Activated T-helper 1 cell treated with anti-CD3 and anti-CD28 coated beads, Interleukin-12 subunit alpha, Interleukin-12 subunit beta, Interleukin-2, Interleukin-4 antibody, amounts not matched to agents 30 ng/mL and 10 ng/mL and 1 ng/mL, durations not matched to agents 14 hours and 24 hours and 36 hours (primary cell): ENCODE measurements at places on chromosomes 5 and 9. TPM values are rescaled to one million over a fixed set of nuclear protein-coding genes. Genes with fewer than 3 reads are reported as not detected.

The DND1 gene
- 3.3 and 4.1 TPM in 2 replicates for total RNA-seq

The SPINK4 gene
- total RNA-seq: not detected in 2 replicates

The HSPB3 gene
- not detected in 2 replicates for total RNA-seq

- no peak for DNase-seq
Observed at GRCh38 chr5:149382517-149383220, 3.6 kb upstream of the IL17B start.

DNA sequence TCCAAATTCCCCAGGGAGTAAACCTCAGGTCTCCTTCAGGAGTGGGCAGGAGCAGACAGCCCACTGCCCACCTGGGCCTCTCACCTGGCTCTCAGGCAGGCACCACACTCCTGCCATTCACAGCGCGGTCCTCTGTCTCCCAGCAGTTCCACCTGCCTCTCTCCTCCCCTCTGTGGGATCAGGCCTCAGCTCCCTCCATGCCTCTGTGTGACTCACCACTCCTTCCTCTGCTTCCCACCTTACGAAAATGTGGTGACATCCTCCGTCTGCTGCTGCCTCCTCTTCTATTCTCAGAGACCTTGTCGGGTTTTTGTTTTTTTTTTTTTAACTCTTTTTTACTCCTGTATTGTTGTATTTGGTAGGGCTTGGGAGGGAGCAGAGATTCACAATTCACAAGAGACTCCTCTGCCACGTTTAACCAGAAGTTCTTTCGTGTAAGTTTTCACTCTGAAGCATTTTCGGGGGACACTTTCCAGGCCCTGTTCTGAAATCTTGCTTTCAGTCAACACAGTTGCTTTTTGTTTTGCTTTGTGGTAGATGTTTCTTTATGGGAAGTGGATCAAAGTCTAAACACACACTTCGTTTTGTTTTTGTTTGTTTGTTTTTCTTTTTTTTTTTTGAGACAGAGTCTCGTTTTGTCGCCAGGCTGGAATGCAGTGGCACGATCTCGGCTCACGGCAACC lies 21.1 kb upstream of the CDKN2AIPNL start:
- DNase-seq: no peak

- DNase-seq: no peak
Observed at GRCh38 chr5:6003040-6003825, 375.1 kb downstream of the MED10 start.

- no peak for DNase-seq
Observed at GRCh38 chr9:92563116-92564100, 27.6 kb upstream of the ECM2 start.

- no peak for DNase-seq
Observed at GRCh38 chr5:67536866-67537265, 340.3 kb upstream of the CD180 start.

DNA sequence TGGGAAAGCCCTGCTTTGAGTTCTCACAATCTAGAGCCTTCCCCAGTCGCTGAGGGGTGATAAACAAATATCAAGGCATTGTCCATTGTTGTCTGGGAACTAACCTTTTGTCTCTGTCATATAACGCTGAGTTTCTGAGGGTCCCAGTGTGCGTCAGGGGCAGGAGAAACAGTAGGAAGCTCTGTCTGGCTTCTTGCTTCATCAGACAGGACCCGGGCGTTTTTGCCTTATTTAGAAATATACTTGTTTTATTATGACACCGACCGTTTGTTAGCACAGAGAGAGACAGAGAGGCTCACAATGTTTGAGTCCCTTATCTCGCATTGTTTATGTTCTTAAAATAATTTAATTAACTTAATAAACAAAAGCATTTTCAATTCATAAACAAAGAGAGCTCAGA lies 204.9 kb upstream of the GAS1 start:
- DNase-seq: no peak

DNA sequence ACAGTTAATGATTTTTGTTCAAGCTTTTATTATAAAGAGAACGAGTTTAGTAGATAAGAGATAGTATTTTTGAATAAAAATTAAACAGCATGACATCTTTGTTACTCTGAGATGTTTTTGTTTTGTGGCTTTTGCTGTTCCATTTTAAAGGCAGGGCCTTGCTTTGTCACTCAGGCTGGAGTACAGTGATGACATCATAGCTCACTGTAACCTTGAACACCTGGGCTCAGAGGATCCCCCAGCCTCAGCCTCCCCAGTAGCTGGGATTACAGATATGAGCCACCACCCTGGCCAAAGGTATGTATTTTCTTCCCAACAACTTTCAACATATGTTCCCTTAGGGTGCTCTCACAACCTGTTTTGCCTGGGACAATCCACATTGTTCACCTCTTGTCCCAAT lies 730.9 kb upstream of the RGMB start:
- no peak for DNase-seq

GRCh38 chr5:14143841-14144585 lies 871 bp downstream of the TRIO start:
- DNase-seq: peak; percentile 15

GRCh38 chr9:93949073-93949693 lies 6.0 kb downstream of the BARX1 start:
- no peak for DNase-seq

GRCh38 chr9:92607088-92607487 lies 62.8 kb downstream of the IPPK start:
- no peak for DNase-seq

GRCh38 chr9:94632737-94633136 lies 6.6 kb downstream of the FBP1 start:
- DNase-seq: no peak

DNA sequence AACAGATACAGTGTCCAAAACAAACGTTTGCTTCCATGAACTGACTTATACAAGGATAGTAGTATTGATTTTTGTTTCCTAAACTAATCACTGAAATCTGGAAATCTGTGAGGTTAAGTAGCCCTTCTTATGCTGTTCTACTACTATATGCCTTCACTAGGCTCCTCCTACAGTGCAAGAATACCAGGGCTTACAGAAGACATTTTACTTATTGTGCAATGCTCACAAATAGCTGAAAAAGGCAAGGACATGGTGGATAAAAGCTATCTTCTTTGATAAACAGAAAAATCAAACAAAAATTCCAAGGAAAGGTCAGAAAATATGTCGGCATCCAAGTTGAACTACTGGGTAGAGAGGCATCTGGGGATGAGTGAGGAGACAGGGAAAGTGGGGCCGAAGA lies 61.9 kb downstream of the OXCT1 start:
- DNase-seq: no peak

DNA sequence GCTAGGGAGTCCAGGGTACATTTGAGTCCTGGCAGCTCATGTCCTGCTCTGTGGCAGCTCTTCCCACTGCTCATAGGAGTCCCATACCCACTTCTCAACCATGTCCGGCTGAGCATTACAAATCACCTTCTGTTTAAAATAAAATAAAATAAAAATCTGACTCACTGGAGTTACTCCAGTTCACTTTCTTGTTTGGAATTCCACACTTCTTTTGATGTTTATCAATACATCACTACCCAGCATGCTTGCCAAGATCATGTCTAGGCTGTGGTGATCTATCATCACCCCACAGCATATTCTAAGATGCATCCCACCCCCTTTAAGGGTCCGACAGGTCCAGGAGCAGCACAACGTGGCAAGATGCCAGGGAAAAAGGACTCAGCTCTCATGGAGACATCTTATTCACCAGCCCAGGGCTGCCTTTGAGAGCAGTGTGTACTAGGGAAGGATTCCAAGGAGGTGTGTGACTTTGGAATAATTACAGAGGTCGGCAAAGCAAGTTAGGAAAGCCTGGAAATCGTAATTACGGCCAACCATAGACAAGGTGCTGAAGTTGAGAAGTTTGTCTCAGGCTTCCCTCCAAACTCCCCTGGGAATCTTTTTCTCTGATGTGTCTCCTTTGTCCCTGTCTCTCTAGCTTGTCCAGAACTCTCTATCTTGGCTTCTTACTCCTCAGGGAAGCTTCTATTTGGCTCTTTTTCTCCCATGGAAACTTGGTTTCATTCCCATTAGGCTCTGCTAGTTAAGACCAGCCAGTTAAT lies 111.4 kb upstream of the SLC1A3 start:
- no peak for DNase-seq

DNA sequence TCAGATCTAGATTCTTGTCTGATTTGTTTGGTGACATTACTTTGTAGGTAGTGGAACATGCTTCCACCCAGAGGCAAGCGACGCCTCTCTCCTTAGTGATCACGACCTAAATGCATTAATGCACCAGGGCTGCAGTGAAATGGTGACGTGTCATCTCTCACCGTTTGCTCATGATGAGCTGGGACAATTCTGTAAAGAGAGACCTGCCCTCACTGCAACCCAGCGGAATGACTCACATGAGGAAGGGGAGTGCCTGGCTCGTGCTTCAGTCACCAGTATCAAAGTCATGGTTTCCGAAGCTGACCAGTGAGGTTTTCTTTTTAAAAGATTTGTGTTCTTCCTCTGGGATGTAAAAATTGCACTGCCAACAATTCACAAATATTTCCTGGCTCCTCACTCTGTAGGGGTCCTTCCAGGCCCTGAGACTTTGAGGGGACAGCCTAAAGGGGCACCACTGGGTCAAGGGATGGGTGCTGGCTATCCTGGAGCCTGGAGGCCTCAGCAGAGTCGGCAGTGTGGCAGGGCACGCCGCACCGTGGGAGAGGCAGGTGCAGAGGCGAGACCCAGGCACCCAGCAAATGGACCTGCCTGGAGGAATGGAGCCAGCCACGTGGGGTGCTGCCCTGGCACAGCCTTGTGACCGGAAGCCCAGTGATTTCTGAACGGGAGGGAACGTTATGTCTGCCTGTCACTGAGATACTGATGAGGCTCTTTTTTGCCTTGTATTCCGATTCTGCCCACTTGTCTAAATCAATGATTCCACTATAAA lies 17.3 kb downstream of the QSOX2 start:
- no peak for DNase-seq

DNA sequence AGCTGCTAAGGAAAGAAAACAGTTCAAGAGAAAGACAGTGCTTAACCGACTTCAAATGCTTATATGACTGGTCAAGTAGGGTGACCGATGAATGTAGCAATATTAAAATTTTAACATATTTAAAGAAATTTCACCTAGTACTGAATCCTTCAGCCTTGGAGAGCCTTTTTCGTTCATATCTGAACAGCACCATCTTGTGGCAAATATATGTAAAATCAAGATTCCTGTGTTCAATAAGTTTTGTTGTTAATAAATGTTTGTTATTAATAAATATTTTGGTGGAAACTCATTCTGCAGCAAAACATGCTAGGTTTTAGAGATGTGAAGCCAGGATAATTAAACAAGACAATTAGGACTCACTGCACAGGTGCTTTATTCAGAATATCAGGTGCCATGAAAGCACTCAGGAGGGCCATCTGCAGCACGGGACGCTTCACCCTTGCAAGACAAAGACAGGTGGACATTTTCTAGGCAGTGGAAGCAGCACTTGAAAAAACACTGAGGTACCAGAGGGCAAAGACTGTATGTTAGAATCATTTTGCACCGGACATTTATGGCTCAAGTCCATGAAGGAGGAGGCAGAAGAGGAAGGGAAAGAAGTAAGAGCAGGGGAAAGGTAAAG lies 15.6 kb downstream of the TICAM2 start:
- DNase-seq: no peak

DNA sequence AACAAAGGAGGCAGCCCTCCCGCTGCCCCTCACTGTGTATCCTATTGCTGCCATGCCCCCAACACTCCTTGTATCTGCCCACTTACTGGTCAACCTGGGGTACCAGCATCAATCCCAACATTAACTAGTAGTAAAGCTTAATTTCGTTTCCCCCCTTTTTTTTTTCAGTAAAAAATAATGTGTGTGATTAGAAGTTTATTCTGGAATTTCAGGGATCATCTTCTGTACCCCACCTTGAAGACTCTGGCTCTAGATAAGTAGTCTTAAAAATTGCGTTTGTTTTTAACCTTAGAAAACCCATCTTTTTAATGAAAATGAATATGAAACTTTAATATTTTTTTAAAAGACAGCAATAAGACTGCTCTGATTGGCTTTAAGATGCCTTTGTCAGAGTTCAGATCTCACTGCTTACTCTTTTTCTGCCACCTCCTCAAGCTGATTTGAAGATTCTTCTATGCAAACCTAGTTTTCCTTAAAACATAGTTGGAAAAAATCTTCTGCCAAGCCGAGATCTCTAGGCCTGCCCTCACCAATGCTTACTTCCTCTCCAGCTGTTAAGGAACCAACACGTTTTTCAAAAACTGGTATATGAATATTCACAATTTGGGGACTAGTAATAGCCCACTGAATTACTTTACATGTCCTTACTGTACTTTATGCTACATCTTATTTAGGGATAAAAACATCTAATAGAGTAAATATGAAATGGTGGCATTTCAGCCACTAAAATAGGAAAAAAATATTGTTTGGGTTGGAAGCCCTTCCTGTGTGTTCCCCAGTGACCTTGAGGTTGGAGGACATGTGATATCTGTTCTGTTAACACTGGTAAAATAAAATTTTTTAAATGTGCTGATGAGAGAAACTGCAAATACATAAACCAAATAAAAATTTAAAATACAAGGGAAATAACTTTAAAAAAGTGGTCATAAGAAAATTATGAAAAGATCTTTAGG lies 4.0 kb upstream of the RHOBTB3 start:
- DNase-seq: no peak

DNA sequence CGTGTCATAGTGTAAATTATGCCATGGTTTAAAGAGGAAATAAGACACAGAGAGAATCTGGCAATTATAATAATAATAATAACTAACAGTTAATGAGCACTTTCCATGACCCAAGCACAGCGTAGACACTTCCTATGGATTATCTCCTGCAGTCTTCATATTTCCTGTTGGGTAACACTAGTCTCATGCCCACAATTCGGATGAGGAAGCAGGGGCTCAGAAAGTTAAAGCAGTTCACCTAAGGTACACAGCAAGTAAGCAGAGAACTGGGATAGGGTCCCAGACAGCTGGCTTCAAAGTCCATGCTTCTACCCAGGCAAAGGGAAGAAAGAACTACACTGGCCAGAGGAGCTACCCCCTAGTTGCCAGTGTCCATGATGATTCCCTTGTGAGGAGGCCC lies 27.9 kb upstream of the TGFBI start:
- DNase-seq: no peak

- DNase-seq: no peak
Observed at GRCh38 chr9:97526895-97527575, 25.6 kb downstream of the TMOD1 start.

- DNase-seq: no peak
Observed at GRCh38 chr5:149389552-149390495, 10.7 kb upstream of the IL17B start.
